ENCODE measurements at places on chromosomes 11 and 22.

DNA sequence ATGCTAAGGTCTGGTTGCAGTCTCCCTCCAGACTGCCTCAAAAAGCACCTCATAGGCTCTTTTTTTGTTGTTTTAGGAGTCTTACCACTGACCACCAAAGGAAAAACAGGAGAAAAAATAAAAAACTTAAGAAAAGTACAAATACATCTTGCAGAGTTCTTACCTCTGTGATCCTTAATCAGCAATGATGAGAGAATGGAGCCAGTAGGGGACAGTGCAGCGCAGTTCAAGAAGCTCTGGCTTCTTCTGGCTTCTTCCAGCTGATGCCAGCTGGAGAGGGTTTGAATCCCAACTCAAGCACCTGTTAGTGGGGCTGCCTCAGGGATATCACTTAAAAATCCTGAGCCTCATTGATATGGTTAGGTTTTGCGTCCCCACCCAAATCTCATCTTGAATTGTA, 223.3 kb upstream of the ISX start:
- H3K27ac ChIP-seq = no peak overlapping the region
- DNase-seq = no peak
- no peaks in the 10 kb centered on the region for H3K4me1 ChIP-seq
- H3K4me3 ChIP-seq = no peak overlapping the region
- H3K36me3 ChIP-seq = no peaks in the 10 kb centered on the region
- H3K27me3 ChIP-seq = no peaks in the 10 kb centered on the region

- no peaks in the 10 kb centered on the region for H3K4me1 ChIP-seq
- no peak overlapping the region for H3K27ac ChIP-seq
Observed at GRCh38 chr11:39860931-39861330, 1598.5 kb downstream of the LRRC4C start.

DNA sequence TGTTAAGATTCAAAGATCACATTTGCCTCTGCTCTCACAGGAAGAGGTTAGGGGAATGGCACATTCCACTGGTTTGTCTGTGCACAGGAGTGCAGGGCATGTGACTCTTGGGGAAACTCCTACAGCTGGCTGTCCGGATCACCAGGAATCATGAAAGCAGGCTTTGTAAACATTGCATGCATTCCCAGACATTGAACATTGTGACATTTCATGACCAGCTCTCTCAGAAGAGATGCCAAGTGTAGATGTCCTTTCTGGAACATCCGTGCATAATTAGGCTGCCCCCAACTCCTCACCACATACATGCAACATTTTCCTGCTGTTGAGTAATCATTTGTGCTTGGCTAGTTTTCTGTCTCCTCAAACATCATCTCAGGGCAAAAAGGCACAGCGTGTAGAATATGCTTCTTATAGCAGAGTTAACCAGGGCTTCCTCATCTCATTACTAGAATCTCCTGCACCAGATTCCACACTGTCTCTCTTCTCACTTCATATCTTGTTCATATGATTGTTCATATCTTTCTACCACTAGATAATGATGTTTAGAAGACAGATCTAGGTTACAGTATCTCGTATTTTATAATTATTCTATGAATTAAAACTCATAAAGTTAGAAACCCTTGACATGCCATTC, 694.7 kb downstream of the NTM start:
- peak overlapping the region; percentile 99 for H3K27ac ChIP-seq
- no peak overlapping the region for H3K4me3 ChIP-seq
- peak; percentile 100 for DNase-seq
- no peaks in the 10 kb centered on the region for H3K36me3 ChIP-seq

GRCh38 chr22:36277482-36278291, 24.8 kb downstream of the APOL1 start:
- DNase-seq = peak; percentile 69
- peak overlapping the region; percentile 9 for H3K27ac ChIP-seq
- peaks cover 39% of the 10 kb centered on the region for H3K36me3 ChIP-seq
- H3K27me3 ChIP-seq = no peaks in the 10 kb centered on the region
- no peak overlapping the region for H3K4me3 ChIP-seq

GRCh38 chr11:63240098-63240497, 3.3 kb downstream of the SLC22A25 start:
- H3K27me3 ChIP-seq = no peaks in the 10 kb centered on the region
- DNase-seq = no peak
- no peak overlapping the region for H3K27ac ChIP-seq

DNA sequence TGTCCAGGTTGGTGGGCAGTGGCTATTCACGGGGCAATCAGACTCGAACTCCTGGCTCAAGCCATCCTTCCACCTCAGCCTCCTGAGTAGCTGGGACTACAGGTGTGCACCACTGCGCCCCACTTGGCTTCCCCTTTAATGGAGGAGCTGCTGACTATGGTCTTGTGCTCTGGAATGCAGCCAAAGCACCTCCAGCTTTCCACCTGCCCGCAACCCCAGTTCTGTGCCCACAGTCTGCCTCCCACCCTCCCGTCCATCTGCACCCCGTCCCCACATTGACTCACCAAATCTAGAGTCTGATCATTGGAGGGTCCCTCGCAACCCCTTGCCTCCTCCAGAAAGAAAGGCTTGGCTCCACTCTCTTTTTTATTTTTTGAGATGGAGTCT, 41.0 kb downstream of the KCNJ4 start:
- peaks cover 15% of the 10 kb centered on the region for H3K4me1 ChIP-seq
- no peak overlapping the region for H3K27ac ChIP-seq
- H3K4me3 ChIP-seq = no peak overlapping the region
- H3K36me3 ChIP-seq = no peaks in the 10 kb centered on the region

DNA sequence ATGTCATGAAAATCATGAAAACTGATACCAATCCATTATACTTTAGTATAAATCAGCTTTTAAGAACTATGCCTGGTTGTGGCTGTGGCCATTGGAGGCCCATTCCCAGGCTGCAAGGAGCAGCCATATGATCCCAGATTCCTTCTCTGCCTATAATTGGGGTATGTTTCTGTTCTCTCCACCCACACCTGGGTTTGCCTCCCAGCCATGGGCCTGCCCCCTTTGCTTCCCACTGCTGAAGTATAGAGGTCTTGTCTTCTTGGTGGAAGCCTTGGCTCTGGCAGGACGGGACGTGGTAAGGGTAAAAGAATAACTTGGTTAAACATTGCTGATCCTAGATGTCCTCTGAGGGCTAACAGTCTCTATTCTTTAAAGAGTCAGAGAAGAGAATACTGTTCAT, 2.4 kb downstream of the MICAL2 start:
- no peak for DNase-seq
- no peaks in the 10 kb centered on the region for H3K27me3 ChIP-seq
- H3K27ac ChIP-seq = no peak overlapping the region
- no peak overlapping the region for H3K4me3 ChIP-seq
- H3K36me3 ChIP-seq = no peaks in the 10 kb centered on the region

- no peak overlapping the region for H3K27ac ChIP-seq
- no peaks in the 10 kb centered on the region for H3K4me1 ChIP-seq
- no peaks in the 10 kb centered on the region for H3K27me3 ChIP-seq
Observed at GRCh38 chr11:30342736-30343166, 19.8 kb downstream of the ARL14EP start.

DNA sequence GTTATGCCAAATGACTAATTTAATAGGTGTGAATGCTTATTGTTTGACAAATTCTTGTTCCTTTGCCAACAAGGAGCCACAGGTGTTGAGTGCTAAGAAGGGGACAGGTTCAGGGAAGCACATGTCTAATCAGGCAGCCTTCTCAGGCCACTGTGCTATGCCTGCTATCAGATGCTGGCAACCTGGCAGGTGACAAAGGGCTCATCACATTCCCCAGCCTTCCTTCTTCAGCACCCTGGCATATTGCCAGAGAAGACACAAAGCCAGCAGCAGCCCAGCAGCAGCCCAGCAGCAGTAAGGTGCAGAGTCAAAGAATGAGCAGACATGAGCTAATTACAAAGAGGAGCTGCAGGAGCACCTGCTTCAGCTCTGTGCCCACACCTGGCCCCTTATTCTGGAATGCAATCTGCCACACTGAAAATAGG, 68.2 kb downstream of the GUCY1A2 start:
- H3K36me3 ChIP-seq = no peaks in the 10 kb centered on the region
- no peaks in the 10 kb centered on the region for H3K27me3 ChIP-seq
- no peaks in the 10 kb centered on the region for H3K4me1 ChIP-seq
- no peak for DNase-seq
- no peak overlapping the region for H3K4me3 ChIP-seq

Data from mesenchymal stem cell (in vitro differentiated cells and primary cell).